Right atrium auricular region (tissue), 2 donors: ENCODE measurements at places on chromosomes 12 and 14. TPM values are rescaled to one million over a fixed set of nuclear protein-coding genes. Genes with fewer than 3 reads are reported as not detected.

DNA sequence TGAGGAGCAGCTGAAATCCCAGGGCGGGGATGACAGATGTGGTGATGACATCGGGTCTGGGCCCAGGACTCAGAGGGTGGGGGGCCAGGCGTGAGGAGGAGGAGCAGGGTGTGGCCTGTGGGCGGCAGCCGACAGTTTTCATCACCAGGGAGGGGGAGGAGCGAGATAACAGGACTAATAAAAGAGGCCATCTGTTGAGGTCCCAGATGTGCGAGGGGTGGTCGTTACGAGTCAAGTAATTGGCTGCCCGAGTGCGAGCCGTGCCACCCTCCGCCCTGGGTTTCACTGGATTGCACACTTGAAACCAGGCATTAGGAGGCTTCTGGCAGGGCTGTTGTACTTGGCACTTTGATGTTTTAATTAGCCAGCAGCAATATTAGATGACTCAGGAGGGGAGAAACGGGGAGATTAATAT, 67.2 kb downstream of the NOS1 start:
- no peak for DNase-seq

DNA sequence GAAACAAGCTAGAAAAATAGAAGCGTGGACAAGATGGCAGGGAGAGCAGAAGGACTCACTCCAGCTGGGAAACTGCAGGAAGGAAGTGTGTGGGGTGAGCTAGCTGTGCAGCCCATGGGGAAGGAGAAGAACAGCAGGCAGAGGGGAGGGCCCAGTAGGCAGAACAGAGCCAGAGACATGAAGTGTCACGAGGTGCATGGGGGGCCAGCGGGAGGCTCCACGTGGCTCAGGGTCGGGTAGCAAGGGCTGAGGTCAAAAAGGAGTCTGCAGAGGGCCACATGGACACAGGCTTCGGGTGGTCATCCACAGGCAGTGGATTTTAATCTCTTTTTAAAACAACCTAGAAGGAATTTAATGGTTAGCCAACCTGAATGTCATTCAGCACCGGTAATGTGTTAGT, 669.0 kb downstream of the BCL11B start:
- DNase-seq = no peak

The MTHFD1 gene
- 30.5 TPM for total RNA-seq

The KRT5 gene
- 12.1 TPM for total RNA-seq

- no peak for DNase-seq
Observed at GRCh38 chr14:93984070-93984469, 7.7 kb upstream of the ASB2 start.

The KRT3 gene
- not detected for total RNA-seq

The IQSEC3 gene
- total RNA-seq = 0.39 TPM

- DNase-seq = no peak
Observed at GRCh38 chr12:18383203-18383602, 121.9 kb downstream of the PIK3C2G start.

DNA sequence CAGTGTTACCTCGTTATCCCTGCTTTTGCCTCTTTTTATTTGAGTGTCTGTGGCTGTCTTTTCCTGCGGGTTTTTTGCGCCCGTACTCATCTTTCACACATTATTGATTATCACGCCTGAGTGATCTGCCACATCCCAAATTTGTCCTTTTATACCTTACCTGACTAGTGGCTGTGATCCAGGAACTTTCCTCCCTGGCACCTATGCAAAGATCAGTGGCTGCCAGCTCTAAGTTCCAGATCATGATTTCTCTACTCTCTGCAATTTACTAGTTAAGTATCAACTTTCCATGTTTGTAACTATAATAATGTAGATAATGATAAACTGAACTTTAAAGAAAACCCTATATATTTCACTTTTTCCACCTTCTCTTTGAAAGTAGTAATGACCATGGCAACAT, 36.9 kb downstream of the PLEKHA5 start:
- DNase-seq = no peak

The DHRS4 gene
- total RNA-seq = 29.6 TPM

GRCh38 chr12:58095002-58095401, 153.6 kb downstream of the ATP23 start:
- no peak for DNase-seq

The DPF3 gene
- 14.7 TPM for total RNA-seq

The TIGAR gene
- total RNA-seq = 4.2 TPM

DNA sequence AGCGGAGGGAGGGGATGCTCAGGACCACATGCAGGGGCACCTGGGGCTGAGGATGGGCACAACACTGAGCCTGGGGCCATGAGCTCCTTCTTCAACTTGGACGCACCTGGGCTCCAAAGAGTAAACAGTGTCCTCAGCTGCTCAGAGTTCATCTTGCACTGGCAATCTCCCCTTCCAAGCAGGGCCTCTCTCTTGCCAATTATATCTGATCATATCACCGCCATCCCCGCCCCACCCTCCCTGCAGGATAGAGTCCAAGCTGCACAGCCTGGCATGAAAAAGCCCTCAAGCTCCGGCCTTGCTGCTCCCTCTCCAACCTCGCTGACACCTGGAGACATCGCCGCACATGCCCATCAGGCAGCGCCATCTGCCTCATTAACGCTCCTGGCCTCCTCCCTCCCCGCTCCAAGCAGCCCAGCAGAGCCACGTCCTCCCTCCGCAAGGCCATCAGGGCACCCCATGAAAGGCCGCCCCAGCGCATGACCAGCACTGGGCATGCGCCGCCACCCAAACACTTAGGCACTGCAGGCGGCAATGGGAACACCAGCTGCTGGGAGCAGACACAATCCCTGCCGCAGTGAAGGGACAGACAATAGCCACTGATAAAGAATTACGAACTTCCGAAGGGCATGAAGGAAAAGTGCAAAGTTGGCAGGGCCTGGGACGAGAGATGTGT, 88.8 kb downstream of the CHGA start:
- no peak for DNase-seq

GRCh38 chr12:71876137-71876799, 36.7 kb downstream of the TBC1D15 start:
- DNase-seq = no peak

DNA sequence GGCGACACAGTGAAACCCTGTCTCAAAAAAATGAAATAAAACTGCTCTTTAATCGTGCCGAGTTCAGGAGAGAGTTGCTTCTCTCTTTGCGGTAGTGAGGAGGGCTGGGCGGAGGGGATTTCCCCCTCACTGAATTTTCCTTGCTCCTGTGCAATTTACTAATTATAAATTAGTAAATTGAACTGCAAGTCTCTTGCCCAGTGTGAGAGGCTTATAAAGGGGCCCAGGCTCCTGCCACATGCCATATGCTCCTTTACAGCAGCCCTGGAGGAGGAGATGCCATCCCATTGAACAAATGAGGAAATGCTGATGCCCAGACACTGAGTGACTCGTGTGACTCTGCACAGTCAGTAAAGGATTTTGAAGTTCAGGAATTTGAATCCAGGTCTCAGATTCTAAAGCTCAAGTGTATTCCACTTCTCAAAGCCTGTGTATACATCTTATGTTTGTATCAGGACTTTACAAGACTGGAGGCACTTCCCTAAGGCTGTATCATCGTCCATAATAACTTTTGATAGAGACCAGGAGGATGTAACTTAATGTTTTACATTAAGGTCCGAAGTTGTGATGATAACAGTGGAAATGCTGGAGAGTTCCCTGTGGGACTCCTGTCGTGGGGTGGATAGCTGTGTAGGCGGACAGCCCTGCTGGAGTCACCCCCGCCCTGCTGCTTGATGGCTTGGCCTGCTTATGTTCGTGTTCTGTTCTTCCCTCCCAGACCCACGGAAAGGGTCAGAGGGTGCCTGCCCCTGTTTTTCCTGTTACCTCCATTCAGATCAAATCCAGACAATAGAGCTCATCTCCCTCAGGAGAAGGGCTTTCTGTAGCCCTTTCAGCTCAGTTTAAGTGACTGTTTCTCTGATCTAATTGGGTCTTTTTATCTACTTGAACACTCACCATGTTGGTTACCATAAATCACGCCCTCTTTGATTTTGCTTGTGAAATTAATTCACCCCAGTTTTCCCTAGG, 13.9 kb downstream of the PELI2 start:
- DNase-seq = no peak

The CIDEB gene
- 6.6 TPM for total RNA-seq

The WSB2 gene
- total RNA-seq = 86.3 TPM

GRCh38 chr12:107533218-107533617, 152.4 kb upstream of the PWP1 start:
- no peak for DNase-seq

DNA sequence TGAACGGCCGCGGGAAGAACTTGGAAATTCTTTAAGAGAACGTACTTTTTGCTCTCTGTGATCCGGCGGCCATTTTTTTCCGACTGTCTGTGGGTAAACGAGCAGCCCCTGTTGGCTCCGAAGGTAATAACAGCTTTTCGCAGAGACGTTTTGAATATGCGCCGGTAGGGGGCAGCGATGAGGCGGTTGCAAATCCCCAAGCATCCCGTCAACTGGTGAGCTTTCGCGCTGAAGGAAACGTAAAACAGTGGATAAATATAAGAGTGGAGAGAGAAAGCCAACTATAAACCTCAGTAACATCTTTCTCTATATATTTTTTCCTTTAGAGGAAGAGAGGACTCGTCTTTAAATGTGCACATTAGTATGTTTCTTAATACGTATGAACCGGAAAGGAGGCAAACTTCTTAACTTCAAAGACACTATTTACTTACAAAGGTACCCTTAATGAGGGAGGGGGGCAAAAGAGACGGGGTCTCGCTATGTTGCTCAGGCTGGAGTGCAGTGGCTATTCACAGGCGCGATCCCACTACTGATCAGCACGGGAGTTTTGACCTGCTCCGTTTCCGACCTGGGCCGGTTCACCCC, 9.6 kb upstream of the NEMF start:
- DNase-seq = peak; percentile 94

GRCh38 chr12:6866163-6866919, 990 bp upstream of the TPI1 start:
- DNase-seq = no peak

The BEGAIN gene
- 0.93 TPM for total RNA-seq

DNA sequence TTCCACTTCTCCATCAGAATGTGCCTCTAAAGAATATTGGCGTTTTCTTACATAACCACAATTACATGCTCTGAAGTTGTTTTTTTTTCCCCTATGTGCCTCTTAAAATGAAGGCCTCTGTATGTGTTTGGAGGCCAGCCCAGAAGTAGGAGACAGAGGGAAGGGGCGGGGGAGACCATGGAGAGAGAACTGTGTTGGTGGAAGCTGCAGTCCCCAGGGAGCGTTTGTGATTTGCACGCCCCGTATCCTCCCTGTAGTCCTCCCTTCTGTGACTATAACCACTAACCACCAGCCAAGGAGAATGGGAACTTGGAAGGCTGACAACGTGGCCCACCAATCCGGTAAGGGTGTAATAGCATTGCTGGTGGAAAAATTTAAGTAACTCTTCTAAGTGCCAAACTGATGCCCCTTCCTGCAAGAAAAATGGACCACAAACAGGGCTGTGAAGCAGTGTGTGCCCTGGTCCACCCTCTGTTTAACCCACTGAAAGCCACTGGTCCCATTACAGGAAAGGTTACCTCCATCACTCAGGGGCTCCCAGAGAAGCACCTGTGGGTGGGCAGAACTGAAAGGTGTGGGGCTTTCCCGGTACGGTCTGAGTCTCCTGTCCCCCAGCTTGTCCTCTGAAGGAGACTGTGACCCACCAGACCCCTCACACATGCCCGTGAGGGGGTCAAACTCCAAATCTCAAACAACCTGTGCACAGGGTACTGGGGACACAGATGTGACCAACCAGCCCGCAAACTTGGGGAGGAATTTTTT, 36.8 kb downstream of the CCDC88C start:
- no peak for DNase-seq

The ANKS1B gene
- 3.1 TPM for total RNA-seq

The BRAP gene
- 10.1 TPM for total RNA-seq

DNA sequence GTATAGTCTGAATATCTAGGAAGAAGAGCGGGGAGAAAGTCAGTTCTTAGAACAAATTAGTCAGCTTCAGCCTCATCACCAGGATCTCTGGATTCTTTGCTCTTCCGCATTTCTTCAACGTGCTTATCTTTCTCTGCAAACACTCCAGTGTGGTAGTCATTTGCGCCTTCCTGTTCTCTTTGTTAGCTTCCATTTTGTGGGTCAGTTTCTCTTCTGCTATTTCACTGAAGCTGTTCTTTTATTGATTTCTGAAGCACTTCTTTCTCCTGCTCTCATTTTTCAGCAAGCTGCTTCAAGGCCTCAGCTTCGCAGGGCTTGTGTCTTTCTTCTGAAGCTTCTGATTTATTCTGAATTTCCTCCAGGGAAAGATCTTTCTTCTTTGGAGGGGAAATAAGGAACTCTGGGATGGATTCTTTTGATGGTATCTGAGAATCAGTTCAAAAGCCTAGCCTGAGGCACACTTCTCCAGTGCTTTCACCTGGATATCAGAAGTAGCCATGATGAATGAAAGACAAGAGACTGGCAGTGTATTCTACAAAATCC, 13.5 kb downstream of the AMN1 start:
- DNase-seq = no peak

The FOXN4 gene
- total RNA-seq = not detected

DNA sequence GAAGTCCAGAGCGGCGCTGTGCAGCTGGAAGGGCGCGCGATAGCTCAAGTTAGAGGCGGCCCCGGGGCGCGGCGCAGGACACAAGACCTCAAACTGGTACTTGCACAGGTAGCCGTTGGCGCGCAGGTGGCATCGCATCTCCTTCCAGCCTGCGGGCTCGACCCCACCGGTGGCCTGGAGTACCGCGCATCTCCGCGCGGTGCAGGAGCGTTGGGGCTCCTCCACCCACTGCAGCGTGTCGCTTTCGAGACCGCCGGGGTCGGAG, 553 bp downstream of the CLEC14A start:
- no peak for DNase-seq

- no peak for DNase-seq
Observed at GRCh38 chr12:128338386-128339125, 71.6 kb downstream of the TMEM132C start.

The RBP5 gene
- total RNA-seq = not detected

The GPR137C gene
- 0.98 TPM for total RNA-seq

The XRCC3 gene
- 2.1 TPM for total RNA-seq

The TSFM gene
- total RNA-seq = 23.2 TPM

DNA sequence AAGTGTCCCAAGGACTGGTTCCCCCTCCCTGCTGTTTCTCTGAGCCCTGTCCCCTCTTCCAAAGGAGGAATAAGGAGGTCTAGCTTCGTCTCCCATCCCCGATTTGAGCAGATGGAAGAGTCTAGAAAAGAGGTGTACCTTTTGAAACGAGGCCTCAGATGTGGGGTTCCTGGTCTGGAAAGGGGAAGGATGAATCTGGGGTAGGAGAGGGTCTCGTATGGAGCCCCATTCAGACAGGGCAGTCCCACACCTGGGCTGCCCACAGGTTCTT, 13.3 kb downstream of the MEG3 start:
- no peak for DNase-seq

DNA sequence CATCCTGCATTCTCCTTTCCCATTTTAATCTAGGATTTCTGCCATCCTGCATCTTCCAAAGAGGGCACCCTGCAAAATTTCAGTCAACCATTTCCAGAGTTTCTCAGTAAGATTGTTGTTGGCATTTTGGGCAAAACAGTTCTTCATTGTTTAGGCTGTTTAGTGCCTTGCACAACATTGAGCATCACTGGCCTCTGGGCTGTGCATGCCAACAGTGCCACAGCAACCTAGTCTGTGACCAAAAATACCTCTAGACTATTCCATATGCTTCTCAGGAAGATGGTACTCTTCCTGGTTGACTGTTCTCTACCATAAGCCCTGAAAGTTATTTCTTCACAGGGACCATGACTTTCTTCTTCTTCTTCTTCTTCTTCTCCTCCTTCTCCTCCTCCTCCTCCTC, 32.5 kb upstream of the ISM2 start:
- DNase-seq = no peak
